ENCODE measurements at places on chromosomes 1 and 21.

DNA sequence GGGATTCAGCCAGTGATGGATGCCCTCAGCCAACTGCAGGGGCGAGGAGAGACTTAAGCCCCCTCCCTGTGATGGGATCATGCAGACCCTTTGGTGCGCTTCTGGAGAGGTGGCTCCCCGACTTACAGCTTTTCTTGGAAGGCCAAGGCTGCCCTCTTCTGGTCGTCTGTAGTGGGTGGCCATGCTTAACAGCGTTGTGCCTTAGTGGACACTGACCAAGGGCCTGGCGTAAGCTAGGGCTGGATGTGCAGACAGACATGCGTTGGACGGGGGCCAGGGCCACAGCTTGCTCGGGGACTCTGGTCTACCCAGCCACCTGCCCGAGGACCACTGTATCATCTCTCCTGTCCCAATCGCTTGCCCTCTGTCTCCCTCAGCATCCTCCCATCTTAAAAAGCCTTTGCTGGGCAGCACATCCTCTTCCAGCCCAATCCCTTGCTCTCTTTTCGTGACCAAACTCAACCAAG, 5.5 kb downstream of the AZIN2 start:
- DNase-seq, result no peak

- no peak for DNase-seq
These were observed 98.3 kb upstream of the FMN2 start for GRCh38 chr1:239993366-239993765.

DNA sequence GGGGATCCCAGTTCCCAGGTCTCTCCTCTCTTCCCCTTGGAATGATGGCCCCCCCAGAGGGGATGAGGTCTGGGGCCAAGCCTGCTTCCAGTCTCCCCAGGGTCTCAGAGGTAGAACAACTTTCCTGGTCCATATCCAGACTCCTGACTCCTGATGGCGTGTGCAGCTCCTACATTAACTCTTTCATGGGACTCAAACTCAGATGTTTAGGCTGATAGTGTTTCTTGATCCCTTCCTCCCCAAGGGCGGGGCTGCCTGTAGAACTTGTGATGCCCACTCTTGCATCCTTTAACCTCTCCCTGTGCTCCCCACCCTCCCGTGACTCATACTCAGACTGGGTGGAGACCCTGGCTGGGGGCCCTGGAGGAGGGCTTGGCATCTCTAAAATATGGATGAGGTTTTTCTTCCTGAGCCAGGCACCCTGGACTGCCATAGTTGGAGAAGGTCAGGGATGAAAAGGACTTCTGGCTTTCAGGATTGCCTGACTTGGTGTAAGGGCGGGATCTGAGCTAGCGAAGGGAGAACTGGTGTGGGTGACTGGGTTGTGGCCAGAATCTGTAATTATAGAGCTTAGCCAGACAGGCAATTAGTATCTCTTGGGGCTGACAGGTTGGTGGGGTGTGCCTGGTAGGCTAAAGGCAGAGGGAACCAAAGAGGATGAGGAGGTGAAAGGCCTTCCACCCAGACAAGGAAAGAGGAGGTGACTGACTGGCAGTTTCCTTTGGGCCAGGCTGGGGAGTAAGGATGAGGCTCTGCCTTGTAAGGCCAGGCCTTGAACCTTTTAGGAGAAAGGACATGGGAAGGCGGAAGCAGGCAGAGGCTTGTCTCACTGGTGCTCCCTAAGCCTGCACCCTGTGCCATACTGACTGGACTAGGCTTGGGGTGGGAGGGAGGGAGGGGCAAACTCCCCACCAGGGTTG, 1.5 kb downstream of the ATP8B2 start:
- DNase-seq, result no peak

- DNase-seq, result no peak
These were observed 148.7 kb downstream of the ZNF326 start for GRCh38 chr1:90143591-90143990.

GRCh38 chr1:204524986-204525385, 8.8 kb downstream of the MDM4 start:
- no peak for DNase-seq

DNA sequence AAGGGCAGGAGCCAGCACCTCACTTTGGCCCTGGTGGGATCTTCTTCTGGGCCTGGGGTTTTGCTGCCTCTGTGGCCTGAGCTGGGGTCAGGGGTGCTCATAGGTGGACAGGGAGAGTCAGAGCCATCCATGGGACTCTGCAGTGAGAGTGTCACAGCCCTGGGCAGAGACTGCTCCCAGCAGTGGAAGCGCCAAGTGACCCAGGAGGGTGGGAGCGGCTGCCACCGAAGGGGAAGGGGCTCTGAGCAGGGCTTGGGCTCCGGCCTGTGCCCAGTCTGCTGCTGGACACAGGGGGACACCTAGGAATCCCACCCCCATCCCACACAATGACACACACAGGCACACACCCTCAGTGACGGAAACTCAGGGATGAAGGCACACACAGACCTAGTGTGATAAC, 368 bp downstream of the CLCNKB start:
- DNase-seq, result no peak

DNA sequence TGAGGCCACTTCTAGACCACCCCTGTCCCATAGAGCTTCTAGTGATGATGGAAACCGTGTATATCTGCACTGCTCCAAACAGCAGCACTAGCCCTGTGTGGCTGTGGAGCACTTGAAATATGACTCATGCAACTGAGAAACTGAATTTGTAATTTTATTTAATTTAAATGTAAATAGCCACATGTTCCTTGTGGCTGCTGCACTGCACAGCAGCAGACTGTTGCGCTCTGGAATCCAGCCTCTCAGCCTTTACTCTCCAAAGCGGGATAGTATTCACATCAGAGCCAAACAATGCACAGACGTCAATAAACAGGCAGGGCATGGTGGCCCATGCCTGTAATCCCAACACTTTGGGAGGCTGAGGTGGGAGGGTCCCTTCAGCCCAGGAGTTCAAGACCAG, 12.0 kb downstream of the CAPN2 start:
- no peak for DNase-seq

All from stimulated activated CD8-positive, alpha-beta memory T cell treated with anti-CD3 and anti-CD28 coated beads, Interleukin-15, amount 100 ng/mL, for 4 hours (primary cell).